ENCODE measurements at places on chromosomes 13 and 19. TPM values are rescaled to one million over a fixed set of nuclear protein-coding genes. Genes with fewer than 3 reads are reported as not detected.

Gene KMT5C
- total RNA-seq, result 12.8 TPM

Gene HAUS8
- total RNA-seq, result 2.8 TPM

- no peak for DNase-seq
Measured at GRCh38 chr19:36103842-36104552, 6.9 kb upstream of the OVOL3 start.

DNA sequence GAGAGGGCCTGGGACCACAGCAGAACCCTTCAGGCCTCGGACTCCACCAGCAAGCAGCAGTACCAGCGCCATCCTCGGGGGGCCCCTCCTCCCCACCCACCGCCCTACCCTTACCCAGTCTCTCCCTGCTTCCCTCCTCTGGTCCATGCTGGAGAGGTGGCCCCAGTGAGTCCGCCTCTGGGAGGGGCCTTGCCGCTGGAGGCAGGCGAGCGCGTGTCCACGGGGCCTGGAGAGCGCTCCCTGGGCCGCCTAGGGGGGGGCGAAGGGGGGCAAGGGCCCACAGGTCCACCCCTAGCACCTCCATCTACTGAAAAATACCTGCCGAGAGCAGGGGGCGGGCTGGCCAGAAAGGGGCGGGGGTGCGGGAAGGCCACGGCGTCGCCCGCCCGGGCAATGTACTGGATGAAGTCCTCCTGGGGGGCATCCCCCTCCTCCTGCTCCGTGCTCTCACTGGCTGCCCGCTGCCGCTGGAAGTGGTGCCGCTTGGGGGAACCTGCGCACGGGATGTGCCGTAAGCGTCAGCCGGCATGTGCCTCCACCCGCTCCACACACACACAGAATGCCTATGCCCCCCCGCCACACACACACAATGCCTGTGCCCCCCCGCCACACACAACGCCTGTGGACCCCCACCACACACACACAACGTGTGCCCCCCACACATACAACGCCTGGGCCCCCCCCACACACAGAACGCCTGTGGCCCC lies 6.9 kb downstream of the CBARP start:
- no peak for DNase-seq

- DNase-seq, result no peak
Measured at GRCh38 chr13:85142351-85142927, 656.8 kb downstream of the SLITRK6 start.

Measured in glomerular endothelial cell (primary cell).